ENCODE measurements at places on chromosomes 1 and 21.

DNA sequence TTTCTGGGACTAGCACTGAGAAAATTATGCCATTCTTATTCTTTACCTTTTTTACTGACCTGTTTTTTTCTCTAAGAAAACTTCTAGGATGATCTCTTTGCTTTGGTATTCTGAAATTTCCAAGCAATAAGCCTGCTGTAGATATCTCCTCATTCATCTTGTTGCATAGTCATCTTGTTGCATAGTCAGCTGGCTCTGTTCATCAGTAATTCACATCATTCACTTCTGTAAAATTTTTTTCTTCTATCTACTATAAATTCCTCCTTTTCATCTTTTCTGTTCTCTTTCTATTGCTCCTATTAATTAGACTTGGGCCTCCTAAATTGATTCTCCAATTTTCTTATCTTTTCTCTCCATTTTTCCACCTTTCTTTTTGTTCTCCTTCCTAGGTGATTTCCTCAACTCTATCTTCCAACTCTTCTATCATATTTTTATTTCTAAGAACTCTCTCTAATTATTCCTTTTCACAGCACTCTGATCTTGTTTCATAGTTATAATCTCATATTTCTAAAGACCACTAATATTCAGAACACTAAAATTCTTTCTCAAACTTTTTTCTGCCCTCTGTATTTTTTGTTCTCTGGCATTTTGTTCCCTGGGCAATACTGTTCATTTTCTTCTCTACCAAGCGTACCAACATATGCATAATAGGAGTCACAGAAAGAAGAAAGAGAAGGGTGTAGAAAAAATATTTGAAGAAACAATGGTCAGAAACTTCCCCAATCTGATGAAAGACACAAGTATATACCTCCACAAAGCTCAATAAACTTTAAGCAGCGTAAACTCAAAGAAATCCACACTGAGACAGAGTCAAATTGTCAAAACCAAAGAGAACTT, 17.7 kb downstream of the TUT4 start:
- no peak for DNase-seq

DNA sequence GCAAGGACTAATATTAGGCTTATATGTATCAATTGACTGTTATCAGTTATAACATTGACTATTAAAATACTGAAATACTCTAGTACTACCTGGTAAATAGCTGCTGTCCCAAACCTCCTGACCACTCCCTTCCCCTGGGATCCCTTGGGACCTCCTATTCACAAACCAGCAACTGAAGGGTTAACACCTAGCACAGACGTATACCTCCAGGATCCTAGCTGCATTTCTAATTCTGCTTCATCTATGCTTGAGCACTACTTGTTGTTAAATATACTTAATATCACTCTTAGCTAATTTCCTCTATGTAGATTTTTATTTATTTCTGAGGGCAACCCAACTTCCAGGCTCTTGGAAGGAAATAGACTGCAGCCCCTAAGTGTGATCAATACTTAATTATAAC, 1.8 kb upstream of the NFYC start:
- DNase-seq = no peak

DNA sequence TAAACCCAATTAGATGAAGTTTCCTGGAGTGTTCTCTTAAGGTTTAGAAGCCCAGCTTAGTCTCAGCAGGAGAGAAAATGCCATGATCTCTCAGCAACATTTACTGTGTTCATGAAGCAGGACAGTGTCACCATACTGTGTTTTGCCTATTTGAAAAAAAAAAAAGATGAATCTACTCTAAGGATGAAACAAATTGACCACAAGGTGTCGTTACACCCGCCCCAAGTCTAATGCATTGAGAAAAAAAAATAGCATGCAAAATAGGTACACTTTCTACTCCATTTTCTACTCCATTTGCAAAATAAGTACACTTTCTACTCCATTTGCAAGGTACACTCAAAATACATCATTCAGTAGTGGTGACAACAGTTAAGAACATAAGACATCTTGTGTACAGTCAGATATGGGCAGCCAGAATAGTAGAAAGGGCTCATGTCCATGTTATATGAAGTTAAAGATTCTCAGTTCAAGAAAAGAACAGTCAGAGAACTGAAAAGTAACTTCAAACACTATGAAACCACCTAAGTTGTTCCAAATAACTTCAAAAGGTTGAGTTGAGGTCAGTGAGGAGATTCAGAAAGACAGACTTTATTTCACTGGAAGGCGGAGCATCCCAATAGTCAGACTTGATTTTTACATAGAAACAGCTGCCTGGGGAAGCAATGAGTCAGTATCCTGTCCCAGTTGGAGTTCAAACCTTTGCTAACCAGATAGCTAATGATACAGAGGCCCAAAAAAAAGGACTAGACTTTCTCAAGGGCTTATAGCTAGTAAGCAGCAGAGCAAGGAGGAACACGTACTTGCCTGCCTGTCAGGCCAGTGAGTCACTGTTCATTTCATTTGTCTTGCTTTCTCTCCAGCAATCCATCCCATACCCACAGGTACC, 13.3 kb downstream of the PLPPR5 start:
- no peak for DNase-seq

GRCh38 chr1:210321552-210321951, 7.2 kb upstream of the HHAT start:
- no peak for DNase-seq

DNA sequence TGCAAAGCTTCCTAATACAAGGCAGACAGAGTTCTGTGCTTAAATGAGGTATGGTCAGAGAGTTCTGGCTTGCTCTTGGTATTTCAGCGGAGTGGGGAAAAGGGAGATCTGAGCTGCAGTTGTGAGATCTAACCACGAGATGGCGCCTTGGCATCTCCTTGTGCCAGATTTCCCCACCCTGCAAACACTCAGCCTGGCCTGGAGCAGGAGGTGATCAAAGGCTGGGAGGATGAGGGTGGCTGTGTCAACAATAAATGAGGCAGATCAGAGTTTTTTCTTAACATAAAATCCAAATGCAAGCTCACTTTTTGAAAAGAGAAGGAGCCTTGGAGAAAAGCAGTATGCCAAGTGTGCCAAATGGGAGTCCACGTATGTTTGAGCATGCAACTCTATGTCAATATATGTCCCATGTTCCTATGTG, 4.1 kb upstream of the TFAP2E start:
- peak; percentile 44 for DNase-seq

DNA sequence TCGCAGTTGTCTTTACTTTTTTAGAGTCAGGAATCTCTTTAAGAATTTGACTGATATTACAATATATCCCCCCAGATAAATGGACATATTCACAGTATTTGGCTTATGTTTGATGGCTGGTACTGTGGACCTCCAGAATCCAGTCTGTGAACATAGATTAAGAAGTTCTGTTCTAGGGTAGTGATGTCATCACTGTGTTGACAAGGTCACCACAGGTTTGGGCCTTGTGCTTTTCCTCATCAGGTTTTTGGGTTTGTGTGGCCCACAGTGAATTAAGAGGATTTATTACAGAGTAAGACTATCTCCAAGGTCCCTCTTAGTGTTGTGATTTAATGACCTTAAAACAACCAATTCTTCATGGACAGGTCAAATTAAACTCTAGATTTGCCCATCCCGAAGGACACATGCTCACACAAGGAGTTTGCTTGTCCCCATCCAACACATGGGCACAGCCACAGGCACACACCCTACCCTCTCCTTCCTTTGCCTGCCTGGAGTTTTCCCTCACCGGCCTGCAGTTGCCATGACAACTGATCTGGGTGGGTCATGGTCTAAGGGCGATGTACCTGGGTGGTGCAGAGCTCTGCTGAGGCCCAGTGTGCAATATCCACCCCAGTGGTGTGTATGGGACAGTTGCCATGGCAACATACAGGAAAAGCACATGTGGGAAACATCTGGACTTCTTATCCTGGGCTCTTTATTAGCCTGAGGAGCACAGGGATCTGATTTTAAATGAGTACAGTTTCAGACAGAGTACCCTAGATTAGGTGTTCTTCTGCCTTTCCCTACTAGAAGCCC, 98.6 kb downstream of the NAV1 start:
- DNase-seq = no peak

DNA sequence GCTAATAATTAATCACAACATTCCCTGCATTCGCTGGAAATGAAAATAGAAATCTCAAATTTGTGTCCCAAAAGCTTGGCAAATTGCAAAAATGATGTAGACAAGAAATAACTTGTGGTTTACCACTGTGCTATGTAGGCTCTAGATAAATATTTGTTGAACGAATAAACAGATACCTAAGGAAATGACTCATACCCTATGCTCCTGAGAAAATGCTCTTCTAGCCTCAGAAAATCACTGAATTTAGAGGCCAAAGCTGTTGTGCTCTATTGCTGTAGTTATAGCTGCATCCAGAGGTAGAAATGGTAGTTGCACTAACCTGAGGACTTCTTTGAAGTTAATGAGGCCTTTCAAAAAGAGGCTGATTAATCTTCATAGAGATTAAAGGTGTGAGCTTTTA, 142.0 kb upstream of the ZNHIT6 start:
- DNase-seq = no peak

- DNase-seq = peak; percentile 93
These were observed 712 bp upstream of the LAMB3 start for GRCh38 chr1:209652873-209653401.

- DNase-seq = no peak
These were observed 10.2 kb downstream of the TNFRSF14 start for GRCh38 chr1:2566101-2567045.

- no peak for DNase-seq
These were observed 1.7 kb upstream of the DYNLT5 start for GRCh38 chr1:66750577-66750976.

GRCh38 chr1:156632355-156632754, 9.6 kb upstream of the BCAN start:
- no peak for DNase-seq

- DNase-seq = no peak
These were observed 60.1 kb downstream of the PKN2 start for GRCh38 chr1:88744142-88744541.

DNA sequence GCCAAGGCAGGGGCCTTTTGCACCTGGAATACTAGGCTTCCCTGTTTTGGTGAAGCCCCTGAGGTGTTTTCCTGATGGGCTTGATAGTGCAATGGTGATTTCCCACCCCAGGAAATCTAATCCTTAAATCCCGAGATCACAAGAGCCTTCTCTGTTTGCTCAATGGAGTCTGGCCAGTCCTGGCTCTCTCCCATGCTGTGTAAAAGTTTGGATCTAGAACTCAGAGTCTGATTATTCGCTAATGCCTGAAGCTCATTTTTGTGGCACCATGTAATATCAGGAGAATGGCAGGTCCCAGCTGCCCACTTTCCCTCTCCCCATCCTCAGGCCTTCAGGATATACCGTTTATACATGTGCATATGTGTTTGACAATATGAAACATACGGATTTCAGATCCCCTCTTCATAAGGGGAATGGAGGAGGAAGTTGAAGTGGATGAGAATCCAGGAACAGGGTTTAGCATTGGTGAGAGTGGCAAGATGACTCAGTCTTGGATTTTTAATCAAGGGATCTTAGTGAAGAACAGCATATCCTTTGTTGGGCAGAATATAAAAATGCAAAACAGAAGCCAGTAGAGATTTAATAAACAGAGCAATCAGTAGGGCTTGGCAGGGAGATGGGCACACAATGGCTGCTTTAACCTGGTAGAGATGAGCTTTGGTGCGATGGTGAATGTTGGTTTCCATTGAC, 62.1 kb downstream of the CLIC6 start:
- DNase-seq = no peak

DNA sequence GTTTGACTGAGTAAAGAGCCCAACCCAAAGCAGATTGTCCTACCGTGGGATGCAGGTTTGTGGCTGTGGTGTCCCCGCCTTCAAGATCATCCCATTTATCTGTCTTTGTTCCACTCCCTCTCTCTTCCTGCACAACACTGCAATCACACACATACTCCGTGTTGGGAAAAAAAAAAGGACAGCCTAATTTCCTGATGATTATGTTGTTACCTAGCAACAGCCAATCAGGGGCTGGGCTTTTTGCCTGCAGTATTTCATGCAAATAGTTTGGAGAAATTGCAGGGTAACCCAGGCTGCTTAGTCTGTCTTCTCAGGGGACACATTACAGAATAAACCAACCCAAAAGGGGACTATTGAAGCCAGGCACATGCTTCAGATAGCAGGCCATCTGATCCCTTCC, 38.3 kb downstream of the PHC2 start:
- DNase-seq = no peak

GRCh38 chr21:33495743-33496142, 4.2 kb upstream of the DNAJC28 start:
- DNase-seq = no peak

Measured in NCI-H2107 (cell line).